Right atrium auricular region (tissue), 2 donors: ENCODE measurements at places on chromosomes 7 and 10. TPM values are rescaled to one million over a fixed set of nuclear protein-coding genes. Genes with fewer than 3 reads are reported as not detected.

MBL2 gene
- total RNA-seq, result not detected

ANKRD1 gene
- total RNA-seq, result 8,672 TPM

ZNF655 gene
- total RNA-seq, result 41.9 TPM

EPHB6 gene
- total RNA-seq, result 8.2 TPM

INMT gene
- 199 TPM for total RNA-seq

NUDT13 gene
- 1.5 TPM for total RNA-seq

IL6 gene
- 19.8 TPM for total RNA-seq

GPR37 gene
- not detected for total RNA-seq

FZD8 gene
- 6.0 TPM for total RNA-seq

CPN1 gene
- not detected for total RNA-seq

SPDYE2B gene
- total RNA-seq, result not detected

SFMBT2 gene
- 7.9 TPM for total RNA-seq

RGR gene
- total RNA-seq, result not detected

FAM13C gene
- total RNA-seq, result 4.4 TPM

POLR1F gene
- 8.5 TPM for total RNA-seq
